ENCODE measurements at places on chromosomes 2 and 18. TPM values are rescaled to one million over a fixed set of nuclear protein-coding genes. Genes with fewer than 3 reads are reported as not detected.

Gene CYTIP
- total RNA-seq: 484 TPM

Gene CCDC141
- 7.5 TPM for total RNA-seq

Gene GPR75
- total RNA-seq: 4.4 TPM

Gene HOXD9
- not detected for total RNA-seq

Gene COL3A1
- total RNA-seq: not detected

Gene MOGAT1
- not detected for total RNA-seq

Gene PLA2R1
- total RNA-seq: not detected

Gene RALBP1
- 41.7 TPM for total RNA-seq

Gene PREB
- total RNA-seq: 81.2 TPM

Gene TMEM198
- 1.3 TPM for total RNA-seq

Gene TRIM43
- total RNA-seq: not detected

Gene SNORC
- total RNA-seq: 1.2 TPM

Gene WNT6
- not detected for total RNA-seq

Gene SLC9A4
- total RNA-seq: 0.20 TPM

Measured in T-helper 1 cell treated with Interleukin-12 subunit alpha and Interleukin-12 subunit beta and Interleukin-4 antibody, amounts not matched to agents 30 ng/mL and 1 ng/mL, for 36 hours (primary cell).